ENCODE measurements at places on chromosomes 6 and 20. TPM values are rescaled to one million over a fixed set of nuclear protein-coding genes. Genes with fewer than 3 reads are reported as not detected.

The APOBEC2 gene
- not detected for polyA plus RNA-seq

The LAMA4 gene
- 0.12 TPM for polyA plus RNA-seq

The FOXS1 gene
- not detected for polyA plus RNA-seq

The JPH2 gene
- 2.5 TPM for polyA plus RNA-seq

GRCh38 chr6:153096792-153097191 lies 34.3 kb downstream of the RGS17 start:
- H3K4me3 ChIP-seq = no peak overlapping the region
- H3K27me3 ChIP-seq = no peaks in the 10 kb centered on the region
- H3K36me3 ChIP-seq = no peaks in the 10 kb centered on the region
- peaks cover 4% of the 10 kb centered on the region for H3K4me1 ChIP-seq

DNA sequence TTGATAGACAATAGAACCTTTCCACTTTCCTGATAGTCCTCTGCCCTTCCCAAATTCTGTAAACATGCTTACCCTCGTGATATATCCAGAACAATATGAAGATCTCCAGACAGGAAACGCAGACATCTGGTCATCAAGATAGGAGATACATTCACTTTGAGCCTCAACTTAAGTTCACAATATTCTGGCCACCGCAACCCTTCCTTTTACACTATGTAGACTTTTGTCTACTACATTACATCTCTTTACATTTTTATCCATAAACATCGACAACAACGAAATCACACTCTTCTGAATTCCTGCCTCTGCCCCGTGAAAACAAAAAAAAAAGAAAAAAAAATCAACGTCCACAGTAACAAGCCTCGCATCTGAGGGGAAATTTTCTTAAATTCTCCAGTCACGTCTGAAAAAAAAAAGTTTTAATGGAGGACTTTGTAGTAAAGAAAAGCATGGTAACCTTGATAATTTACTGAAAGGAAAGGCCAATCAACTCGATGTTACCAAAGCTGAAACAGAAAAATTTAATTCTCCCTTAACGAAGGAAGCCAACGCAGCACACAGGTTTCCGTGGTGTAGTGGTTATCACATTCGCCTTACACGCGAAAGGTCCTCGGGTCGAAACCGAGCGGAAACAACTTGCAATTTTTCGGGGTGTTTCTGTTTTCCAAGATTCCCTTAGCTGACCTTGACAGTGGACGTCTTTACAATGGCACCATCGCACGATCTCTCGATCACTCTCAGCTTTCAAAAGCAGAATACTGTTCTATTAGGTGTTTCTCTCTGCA lies 21.8 kb downstream of the POM121L2 start:
- H3K27ac ChIP-seq = no peak overlapping the region
- H3K4me3 ChIP-seq = peak overlapping the region; percentile 61
- H3K36me3 ChIP-seq = no peaks in the 10 kb centered on the region
- H3K27me3 ChIP-seq = peaks cover 13% of the 10 kb centered on the region
- peaks cover 16% of the 10 kb centered on the region for H3K4me1 ChIP-seq
- DNase-seq = no peak

DNA sequence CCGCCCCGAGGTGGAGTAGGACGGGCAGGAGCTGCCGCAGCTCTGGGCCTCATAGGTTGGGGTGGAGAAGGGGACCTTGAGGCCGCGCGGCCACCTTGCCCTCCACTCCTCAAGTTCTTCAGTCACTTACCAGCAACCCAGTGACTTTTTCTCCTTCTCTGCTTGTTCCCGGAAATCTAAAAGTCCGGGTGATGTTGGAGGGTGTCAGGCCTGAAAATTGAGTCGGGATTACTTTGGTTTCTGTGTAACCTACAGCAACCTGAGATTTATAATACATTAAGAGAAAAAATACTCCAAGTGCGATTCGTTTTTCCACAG lies 338 bp downstream of the RWDD1 start:
- peaks cover 16% of the 10 kb centered on the region for H3K4me1 ChIP-seq
- H3K36me3 ChIP-seq = peaks cover 2% of the 10 kb centered on the region
- no peaks in the 10 kb centered on the region for H3K27me3 ChIP-seq
- H3K4me3 ChIP-seq = peak overlapping the region; percentile 100
- DNase-seq = no peak
- H3K27ac ChIP-seq = peak overlapping the region; percentile 90

DNA sequence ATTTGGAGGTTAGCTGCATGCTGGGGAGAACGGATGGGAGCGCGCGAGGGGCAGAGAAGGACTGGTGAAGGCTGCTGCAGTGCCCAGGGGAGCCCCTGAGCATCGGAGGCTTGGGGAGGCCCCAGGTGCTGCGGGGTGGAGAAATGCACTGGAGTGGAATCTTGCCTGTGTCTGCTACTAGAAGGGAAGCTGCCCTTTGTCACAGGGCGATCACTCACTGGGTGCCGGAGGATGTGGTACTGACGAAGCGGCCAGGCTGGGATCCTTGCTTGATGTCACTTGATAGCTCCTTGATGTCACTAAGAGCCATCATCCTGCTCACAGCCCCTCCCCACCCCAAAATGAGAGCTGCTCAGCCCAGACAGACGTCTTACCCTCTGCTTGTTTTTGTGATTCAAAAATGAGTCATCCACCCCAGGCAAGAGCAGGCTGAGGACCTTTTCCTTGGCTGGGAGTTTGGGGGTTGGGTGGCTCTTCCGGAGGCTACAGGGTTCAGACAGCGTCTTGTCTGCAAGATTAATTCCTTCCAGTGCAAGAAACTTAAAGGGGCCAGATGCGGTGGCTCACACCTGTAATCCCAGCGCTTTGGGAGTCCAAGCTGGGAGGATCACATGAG lies 62.6 kb upstream of the PMEPA1 start:
- H3K4me3 ChIP-seq = no peak overlapping the region
- peaks cover 29% of the 10 kb centered on the region for H3K27me3 ChIP-seq
- H3K27ac ChIP-seq = no peak overlapping the region
- peaks cover 11% of the 10 kb centered on the region for H3K4me1 ChIP-seq
- no peaks in the 10 kb centered on the region for H3K36me3 ChIP-seq
- peak; percentile 93 for DNase-seq

DNA sequence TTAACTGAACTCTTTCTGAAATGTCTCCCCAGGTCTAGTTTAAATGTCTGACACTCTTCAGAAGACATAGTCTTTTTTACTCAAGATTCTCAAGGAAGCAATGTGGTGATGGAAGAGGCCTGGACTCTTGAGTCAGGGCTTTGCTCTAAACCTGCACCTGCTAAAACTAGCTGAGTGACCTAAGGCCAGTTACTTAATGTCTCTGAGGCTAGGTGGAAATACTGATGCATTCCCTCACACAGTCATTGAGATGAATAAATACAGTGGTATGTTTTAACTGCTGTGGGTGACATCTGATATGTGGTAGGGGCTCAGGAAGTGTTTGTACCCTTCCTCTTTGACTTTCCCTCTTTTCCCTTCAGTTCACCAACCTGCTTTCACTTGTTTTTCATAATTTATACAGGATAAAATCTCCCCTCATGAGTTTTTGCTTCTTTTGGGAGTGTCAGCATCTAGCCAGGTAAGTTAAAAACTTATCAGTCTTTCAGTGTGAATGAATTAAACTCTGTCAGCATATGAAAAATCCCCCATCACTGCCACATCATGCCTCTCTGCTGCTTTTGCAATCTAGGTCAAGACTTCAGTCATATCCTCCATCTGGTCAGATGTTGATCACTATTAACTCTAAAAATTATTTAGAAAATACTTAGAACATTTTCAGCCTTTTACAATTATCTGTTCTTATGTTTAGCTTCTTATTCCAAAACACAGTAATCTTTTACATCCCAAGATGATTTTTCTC lies 178.7 kb upstream of the TNFAIP3 start:
- no peaks in the 10 kb centered on the region for H3K36me3 ChIP-seq
- no peak overlapping the region for H3K4me3 ChIP-seq
- no peaks in the 10 kb centered on the region for H3K27me3 ChIP-seq
- peaks cover 6% of the 10 kb centered on the region for H3K4me1 ChIP-seq

DNA sequence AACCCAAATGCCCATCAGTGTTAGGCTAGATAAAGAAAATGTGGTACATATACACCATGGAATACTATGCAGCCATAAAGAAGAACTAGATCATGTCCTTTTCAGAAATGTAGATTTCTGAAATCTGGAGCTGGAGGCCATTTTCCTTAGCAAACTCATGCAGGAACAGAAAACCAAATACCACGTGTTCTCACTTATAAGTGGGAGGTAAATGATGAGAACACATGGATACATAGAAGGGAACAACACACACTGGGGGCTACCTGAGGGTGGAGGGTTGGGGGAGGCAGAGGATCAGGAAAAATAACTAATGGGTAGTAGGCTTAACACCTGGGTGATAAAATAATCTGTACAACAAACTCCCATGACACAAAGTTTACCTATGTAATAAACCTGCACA lies 188.9 kb upstream of the PRND start:
- no peak for DNase-seq
- no peak overlapping the region for H3K4me3 ChIP-seq
- no peaks in the 10 kb centered on the region for H3K36me3 ChIP-seq
- no peak overlapping the region for H3K27ac ChIP-seq
- H3K4me1 ChIP-seq = no peaks in the 10 kb centered on the region

- H3K4me3 ChIP-seq = no peak overlapping the region
- no peaks in the 10 kb centered on the region for H3K36me3 ChIP-seq
- H3K4me1 ChIP-seq = no peaks in the 10 kb centered on the region
- DNase-seq = no peak
Measured at GRCh38 chr6:74018825-74019224, 322.8 kb downstream of the CD109 start.

DNA sequence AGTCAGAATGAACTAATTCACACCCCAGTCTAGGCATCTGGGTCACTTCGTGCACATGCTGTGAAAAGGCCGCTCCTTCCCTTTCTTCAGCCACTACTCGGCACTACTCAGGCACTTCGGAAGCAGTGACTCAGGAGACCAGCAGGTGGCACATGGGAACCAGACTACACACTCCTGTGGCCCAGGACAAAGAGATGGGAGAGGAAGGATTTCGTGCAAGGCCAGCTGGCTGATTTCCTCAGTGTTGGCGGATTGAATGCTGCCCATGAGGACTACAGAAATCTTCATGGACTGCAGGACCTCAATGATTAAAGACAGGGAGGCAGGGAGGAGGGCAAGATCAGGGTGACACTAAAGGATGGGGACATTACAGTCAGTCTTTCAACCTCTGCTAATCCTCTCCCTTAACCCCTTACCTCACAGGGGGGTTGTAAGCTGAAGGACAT lies 117.8 kb upstream of the SPACA1 start:
- no peaks in the 10 kb centered on the region for H3K4me1 ChIP-seq
- no peaks in the 10 kb centered on the region for H3K36me3 ChIP-seq
- H3K4me3 ChIP-seq = no peak overlapping the region
- peak; percentile 49 for DNase-seq

GRCh38 chr20:52552181-52552872 lies 360.7 kb upstream of the ZFP64 start:
- no peak for DNase-seq
- H3K27me3 ChIP-seq = no peaks in the 10 kb centered on the region
- H3K27ac ChIP-seq = no peak overlapping the region
- H3K36me3 ChIP-seq = no peaks in the 10 kb centered on the region
- no peak overlapping the region for H3K4me3 ChIP-seq
